ENCODE measurements at places on chromosomes 3 and 15. TPM values are rescaled to one million over a fixed set of nuclear protein-coding genes. Genes with fewer than 3 reads are reported as not detected.

DNA sequence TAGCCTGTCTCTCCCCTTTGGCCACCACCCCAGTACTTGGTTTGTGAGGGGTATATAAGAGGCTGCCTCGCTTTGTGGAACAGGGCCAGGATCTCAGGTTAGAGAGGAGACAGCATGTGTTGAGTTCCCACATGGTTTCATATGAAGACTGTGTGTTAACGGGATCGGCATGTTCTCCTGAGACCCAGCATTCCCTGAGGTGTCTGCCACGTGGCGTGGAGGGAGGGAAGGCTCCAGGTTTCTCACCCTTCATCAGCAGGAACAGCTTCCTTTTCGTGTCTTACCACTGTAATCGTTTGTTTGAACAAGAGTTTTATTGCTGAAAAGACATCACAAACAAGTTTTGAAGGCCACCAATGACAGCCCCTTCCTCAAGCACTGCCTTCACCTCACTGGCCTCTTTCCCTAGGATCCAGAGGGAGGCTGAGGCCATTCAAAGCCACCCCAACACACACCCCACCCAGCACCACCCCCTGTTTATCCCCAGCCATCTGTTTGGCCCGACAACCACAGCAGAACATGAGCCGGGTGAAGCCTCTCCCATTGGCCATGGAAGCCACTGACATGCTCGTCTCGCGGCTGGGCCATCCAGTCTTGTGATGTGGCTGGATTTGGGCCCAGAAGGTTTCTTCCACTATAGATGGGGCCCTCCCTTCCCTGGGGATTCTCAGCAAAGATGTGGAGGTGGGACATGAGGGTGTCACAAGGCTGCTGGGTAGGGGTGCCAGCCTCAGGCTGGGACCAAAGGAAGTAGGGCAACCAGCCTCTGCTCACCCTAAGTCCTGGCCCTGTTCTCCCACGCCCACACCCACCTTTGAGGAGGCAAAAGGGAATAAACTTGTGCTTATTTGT, 10.0 kb downstream of the BHLHE40 start:
- DNase-seq: no peak

- no peak for DNase-seq
Observed at GRCh38 chr3:128196647-128197046, 43.4 kb downstream of the EEFSEC start.

GRCh38 chr3:195036574-195036973, 234.4 kb downstream of the XXYLT1 start:
- no peak for DNase-seq

DNA sequence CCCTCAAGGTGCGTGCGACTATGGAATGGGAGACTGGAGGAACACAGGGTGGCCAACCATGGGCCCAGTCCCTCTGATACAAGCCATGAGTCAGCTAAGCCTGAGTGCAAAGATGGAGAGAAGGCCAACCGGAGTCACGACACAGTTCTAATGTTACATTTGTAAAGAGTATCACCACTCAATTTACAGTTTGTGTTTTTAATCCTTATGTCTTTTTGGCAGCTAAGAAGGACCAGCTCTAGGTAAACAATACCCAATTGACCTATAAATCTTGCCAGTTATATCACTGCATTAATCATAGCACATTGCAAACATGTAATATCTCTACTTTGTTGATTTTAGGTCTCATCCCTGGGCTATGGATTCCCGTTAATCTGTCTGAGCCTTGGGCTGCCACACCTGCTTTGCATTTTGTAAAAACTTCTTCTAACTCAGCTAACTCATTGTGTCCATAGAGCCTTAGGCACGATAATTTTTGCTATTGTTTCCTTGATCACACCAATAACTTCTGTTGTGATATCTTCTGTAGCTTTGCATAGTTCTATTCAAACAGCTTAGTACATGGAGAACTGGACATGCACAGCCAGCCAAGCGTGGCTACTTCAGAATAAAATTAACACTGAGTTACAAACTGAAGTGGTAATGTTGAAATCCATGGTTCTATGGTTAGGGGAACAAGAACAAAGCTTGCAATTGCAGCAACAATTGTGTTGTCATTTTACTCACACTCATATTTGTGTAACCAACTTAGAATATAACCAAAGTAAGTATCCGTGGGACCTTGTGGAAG, 50.3 kb downstream of the LSM3 start:
- DNase-seq: no peak

DNA sequence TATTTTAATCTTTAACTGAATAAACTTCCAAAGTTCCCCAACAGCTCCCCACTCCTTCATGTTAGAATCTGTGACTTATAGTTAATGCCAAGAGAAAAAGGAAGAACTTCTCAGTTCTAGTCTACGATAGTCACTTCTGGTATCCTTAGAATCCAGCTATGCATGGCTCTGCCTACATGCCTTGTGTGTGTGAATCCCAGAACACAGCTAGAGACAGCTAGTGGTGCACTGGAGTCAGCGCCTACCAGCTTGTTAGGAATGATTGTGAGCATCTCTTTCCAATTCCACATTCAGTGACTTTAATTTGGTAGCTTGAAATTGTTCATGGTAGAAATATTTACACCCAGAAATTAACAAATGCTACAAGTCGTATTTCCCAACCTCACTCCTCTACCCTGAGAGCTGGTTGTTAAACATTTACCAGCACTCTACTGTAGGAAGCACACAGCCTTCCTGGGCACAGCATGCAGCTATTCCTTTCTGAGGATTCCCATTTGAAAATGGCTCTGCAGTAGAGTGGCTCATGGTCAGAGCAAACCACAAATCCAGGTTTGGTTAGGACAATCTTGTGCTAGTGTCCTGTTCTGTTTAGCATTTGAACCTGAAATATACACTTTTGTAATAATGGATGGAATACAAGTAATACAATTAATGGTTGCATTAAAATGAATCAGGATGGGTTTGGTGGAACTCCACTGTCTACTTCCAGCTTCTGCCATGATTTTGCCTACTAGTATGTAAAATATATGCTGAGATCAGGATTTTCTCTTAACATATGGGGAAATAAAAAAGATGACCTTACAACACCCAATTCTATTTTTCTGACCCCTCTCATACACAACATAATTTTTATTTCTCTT, 371.0 kb upstream of the GBE1 start:
- DNase-seq: no peak

DNA sequence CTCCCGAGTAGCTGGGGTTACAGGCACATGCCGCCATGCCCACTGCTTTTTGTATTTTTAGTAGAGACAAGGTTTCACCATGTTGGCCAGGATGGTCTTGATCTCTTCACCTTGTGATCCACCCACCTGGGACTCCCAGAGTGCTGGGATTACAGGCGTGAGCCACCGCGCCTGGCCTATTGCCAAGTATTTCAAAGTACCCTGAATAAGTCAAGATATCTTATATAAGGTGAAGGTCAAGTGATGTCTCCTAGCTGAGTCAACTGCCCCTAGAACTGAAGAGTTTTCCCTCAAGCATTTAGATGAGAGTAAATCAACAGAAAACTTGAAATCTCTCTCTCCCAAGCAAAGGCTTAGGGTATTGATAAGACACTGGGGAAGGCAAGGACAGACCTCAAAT, 63.9 kb downstream of the RPL22L1 start:
- DNase-seq: no peak

DNA sequence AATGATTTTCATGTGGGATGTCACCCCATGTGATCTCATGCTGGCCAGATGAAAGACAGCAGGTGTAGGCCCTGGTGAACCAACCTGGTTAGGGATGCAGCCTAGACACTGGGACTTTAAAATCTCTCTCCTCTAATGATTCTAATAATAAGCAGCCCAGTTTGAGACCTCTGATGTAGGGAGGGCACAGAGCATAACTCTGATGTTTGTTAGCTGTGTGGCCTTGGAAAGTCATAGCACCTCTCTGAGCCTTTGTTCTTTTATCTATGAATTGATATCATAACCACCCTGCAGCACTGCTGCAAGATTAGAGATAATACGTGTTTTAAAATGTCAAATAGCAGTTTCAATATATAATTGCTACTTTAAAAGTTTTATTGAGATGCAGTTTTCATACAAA, 106.0 kb downstream of the RPL22L1 start:
- no peak for DNase-seq

- no peak for DNase-seq
Observed at GRCh38 chr3:187903697-187904096, 158.4 kb upstream of the BCL6 start.

- DNase-seq: no peak
Observed at GRCh38 chr3:39569095-39569494, 101.6 kb downstream of the MOBP start.

DNA sequence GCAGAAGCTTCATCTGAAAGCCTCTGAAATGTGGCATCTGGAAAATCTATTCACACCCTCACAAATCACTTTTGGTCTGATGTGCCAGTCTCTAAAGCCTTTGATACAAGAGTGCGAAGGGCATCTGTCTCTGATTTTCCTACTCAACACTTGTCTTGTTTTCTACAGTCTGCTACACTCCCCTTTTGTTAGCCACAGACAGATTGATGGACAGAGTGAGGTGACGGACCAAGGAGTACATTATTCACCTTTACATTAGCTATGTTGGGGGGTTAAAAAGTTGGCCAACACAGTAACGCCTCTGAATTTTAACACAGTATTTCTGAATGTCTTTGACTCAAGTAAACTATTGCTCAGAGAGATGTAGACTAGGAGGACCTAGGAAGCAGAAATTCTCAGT, 63.1 kb downstream of the TNIK start:
- no peak for DNase-seq

PPP1R14D gene
- 0.49 TPM for polyA plus RNA-seq

GRCh38 chr3:22175947-22176346, 424.9 kb upstream of the ZNF385D start:
- DNase-seq: no peak

DNA sequence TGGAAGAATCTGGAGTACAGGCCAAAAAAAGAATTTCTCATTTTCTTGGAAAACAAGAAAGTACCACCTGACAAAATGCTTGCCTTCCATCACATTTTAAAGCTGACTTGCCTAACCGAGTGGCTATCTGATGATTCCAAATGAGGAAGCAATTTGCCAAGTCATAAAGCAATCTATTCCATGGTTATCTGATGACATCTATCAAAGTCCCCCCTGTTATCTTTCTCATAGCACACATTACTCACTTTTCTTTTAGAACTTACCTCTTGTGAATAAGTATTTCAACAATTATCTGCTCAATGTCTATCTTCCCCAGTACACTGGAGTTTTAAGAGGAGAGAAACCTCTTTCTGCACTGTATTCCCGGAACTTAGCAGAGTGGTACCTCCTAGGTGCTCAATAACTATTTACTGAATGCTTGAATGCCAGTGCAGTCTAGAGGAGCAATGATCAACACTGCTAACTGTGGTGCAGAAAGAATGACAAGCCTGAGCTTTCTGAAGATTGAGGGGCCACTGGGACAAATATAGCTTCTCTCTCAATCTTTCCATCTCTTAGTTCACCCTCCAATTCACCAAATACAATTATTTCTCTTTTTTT, 186.3 kb upstream of the ATP11B start:
- no peak for DNase-seq

IL17RE gene
- 11.0 TPM for polyA plus RNA-seq

GRCh38 chr15:57703387-57703786, 3.1 kb upstream of the POLR2M start:
- no peak for DNase-seq

CCDC33 gene
- 5.4 TPM for polyA plus RNA-seq

- DNase-seq: no peak
Observed at GRCh38 chr3:43005253-43005652, 26.1 kb downstream of the GASK1A start.

RASGRP1 gene
- polyA plus RNA-seq: 14.1 TPM

Data from right renal pelvis (tissue), 4 donors.